Bone marrow (tissue), 2 donors: ENCODE measurements at places on chromosomes 4 and X.

GRCh38 chrX:121921258-121921657 is 873.8 kb downstream of the GLUD2 start:
- DNase-seq: no peak

DNA sequence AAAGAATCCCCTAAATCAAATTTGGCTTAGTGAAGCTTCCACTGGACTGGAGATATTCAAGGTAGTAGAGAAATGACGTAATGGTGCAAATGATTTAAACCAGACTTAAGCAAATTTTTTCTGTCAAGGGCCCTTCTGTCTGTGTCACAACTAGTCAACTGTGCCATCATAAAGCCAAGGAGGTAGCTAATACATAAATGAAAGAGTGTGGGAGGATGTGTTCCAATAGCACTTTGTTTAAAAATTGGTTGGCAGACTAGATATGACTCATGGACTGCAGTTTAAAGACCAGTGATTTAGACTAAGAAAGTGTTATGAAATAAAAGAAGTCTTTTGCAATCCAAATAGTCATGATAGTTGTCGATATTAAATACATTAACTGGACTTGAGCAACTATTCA is 24.3 kb upstream of the TEX13C start:
- no peak for DNase-seq

GRCh38 chr4:5760936-5761480 is 50.0 kb downstream of the EVC start:
- no peak for DNase-seq

- no peak for DNase-seq
Observed at GRCh38 chr4:26884486-26884988, 23.9 kb downstream of the STIM2 start.

GRCh38 chrX:16903274-16904022 is 33.3 kb upstream of the RBBP7 start:
- peak; percentile 21 for DNase-seq

DNA sequence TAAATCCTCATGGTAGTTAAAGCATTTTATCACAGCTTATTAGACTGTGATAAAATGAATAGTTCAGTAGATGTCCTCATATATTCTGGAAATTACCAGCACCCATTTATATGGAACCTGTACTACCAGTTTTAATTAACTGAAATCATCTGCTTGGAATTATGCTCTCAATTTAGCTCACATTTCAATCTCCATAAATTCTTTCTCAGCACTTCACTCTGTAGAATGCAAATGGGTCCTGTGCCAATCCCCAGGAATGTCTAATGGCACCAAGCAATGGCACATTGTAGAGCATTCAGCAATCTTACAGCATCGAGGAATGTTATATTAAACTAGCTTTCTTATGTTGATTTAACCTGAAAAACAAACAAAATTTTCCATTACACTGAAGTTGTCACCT is 355.1 kb downstream of the PDHA2 start:
- no peak for DNase-seq

- no peak for DNase-seq
Observed at GRCh38 chrX:10457092-10457491, 163.3 kb downstream of the MID1 start.

DNA sequence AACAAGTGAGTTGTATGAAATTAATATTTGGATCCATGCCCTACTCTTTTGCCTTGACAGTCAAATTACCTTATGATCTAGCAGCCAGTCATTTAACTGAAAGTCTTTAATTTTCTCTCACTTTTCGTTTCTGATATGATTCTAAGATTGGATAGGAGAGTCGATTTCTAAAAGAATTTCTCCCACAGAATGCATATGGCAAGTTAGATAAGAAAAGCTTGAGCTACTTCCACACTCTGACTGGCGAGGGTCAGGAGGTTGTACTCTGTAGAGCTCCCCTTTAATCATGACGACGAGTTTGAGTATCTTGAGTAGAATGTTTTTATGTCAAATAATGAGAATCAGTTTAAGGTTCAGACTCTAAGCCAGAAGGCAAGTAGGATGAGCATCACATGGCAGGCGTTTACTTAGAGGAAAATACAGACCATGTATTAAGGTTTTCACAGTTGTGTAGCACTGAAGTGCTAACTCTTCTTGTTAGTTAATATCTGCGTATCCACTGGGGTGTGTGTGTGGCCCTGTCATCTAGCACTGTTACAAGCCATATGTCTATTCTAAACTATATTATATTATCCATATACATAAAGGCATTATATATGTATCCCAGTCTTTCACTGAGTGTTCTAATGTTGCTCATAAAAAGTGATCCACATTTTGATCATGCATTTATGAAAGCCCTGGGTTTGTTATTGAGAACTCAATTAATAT is 37.8 kb downstream of the LRP2BP start:
- DNase-seq: no peak

- no peak for DNase-seq
Observed at GRCh38 chr4:71550220-71551165, 211.7 kb downstream of the SLC4A4 start.

GRCh38 chrX:41419082-41419481 is 28.1 kb upstream of the NYX start:
- no peak for DNase-seq

- no peak for DNase-seq
Observed at GRCh38 chrX:79263550-79263949, 103.6 kb downstream of the ITM2A start.

GRCh38 chrX:46687619-46688018 is 71.3 kb downstream of the SLC9A7 start:
- DNase-seq: no peak

DNA sequence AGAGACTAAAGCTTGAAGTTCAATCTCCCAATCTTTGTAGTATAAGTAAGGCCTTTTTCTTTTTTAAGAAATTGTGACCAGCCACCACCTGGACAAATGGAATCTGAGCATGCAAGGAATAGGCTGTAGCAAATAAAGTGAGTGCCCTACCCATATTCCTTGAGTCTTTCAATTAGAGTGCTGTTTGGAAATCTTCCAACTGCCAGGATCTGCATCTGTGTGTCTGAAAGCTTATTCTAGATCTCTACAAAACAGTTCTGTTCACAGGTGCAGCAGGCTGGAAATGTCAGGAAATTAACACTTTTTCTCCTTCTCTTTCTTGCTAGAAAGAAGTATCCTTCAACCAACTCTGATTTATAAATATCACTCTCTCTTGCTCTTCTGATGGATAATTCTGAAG is 76.7 kb upstream of the NDST3 start:
- DNase-seq: no peak

DNA sequence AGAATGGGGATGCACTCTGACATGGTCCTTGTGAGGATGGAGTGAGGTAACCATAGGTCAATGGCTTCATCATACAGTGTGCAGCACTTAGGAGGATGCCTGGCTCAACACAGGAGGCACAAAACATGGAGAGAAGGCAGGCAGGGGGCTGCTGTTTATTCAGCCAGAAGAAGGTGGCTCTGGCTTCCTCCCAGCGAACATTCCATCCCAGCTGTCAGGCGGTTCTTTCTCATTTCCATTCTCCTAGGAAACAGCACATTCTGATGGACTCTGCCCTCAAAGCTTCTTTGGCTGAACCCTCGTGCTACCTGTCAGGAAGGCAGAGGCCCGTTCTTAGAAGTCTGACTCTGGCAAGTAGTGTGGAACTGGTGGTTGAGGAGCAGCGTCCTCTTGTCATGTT is 18.6 kb downstream of the STK32B start:
- DNase-seq: no peak
